ENCODE measurements at places on chromosomes 2 and 18.

- DNase-seq, result peak; percentile 39
These were observed 17.3 kb upstream of the GTF2A1L start for GRCh38 chr2:48600204-48600813.

DNA sequence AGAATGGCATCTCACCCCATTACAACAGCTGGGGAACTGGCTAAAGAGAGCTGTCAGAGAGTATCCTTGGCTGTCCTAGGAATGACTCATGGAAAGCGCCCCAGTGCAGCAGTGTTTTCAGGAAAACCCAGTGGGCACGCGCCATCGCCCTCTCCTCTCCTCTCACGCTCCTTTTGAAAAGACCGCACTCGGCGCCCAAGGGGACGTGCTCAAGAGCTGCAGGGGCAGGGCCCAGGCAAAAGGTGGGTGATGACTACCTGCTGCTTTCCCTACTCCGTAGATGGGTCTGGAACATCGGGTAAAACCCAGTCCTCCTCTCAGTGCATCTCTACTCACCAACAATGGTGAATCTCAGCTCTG is 68.1 kb downstream of the EMILIN2 start:
- DNase-seq, result no peak

DNA sequence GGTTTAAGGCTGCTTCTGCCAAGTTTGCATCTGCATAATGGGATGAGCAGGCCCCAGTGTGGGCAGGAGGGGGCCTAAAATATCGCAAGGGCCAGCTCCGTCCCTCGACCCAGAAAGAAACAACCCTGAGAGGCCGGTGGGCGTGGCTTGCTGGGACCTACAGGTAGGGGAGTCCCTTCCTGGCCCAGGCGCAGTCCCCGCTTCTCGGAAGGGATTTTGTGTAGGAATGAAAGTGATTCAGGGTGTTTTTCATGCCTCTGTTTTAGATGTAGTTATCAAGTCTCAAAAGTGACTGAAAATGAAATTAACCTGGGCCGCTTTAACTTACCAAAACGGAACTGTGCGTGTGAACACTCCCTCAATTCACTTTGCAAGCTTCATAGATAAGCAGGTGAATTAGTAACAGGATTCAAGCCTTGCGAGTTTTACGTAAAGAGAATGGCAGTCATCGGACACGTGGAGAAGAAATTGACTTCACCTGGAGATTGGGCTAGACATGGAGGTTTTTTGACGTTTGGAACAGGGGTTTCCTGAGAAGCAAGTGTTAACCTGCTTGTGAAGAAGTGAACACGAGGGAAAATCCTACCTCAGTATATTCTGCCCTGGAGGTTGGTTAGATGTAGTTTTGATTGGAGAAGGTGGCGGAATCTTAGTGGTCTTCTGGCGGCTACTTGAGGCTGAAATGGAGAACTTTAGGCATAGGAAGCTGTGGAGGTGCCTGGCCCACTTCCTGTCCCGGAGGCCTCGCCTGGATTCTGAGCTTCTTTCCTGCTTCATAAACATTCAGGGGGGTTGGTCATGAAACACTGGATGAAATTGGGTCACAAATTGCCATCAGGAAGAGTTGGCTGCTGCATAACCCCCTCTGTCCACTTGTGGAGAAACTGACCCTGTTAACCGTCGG is 1.7 kb downstream of the NCK2 start:
- no peak for DNase-seq

- no peak for DNase-seq
These were observed 48.3 kb downstream of the TNS1 start for GRCh38 chr2:217954469-217954868.

- DNase-seq, result no peak
These were observed 128.1 kb upstream of the HDAC4 start for GRCh38 chr2:239528883-239529282.

- DNase-seq, result peak; percentile 49
These were observed 152.3 kb downstream of the KCNE4 start for GRCh38 chr2:223203971-223204929.

GRCh38 chr18:58682429-58683069 is 11.3 kb downstream of the MALT1 start:
- DNase-seq, result no peak

GRCh38 chr2:90207454-90208058 is 1516.1 kb downstream of the RPIA start:
- no peak for DNase-seq

DNA sequence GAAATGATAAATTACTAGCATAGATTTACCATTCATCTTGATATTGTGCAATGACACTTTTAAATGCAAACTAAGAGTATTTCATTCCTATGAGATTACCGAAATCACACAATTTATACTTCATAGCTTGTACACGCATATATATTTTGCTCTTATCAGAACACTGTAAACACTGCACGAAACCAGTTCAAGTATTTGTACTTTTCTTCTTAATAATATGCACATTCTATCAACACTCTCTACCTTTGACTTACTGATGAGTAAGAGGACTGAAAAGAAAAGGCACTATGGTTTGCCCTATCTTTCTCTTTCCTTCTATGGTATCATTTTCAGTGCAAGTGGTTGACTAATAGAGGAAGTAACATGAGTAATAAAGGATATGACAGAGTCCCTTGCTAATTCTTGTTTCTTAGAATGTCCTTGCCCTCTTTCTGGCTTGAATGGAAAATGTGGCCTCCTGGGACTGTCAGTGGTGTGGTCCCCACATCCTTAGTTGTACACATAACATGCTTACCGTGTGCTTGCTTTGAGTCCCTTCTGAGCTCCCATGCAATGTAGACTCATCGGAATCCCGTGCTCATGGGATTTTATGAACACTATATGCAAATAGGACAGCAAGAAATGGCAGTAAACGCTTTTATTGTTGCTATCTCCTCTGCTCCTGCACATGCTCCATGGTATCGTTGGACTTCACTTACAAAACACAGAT is 363.5 kb upstream of the TNP1 start:
- DNase-seq, result peak; percentile 89

All from HS-5 (cell line).